ENCODE measurements at places on chromosomes 3 and 15. TPM values are rescaled to one million over a fixed set of nuclear protein-coding genes. Genes with fewer than 3 reads are reported as not detected.

Gene JAGN1
- 53.7 TPM for polyA plus RNA-seq

DNA sequence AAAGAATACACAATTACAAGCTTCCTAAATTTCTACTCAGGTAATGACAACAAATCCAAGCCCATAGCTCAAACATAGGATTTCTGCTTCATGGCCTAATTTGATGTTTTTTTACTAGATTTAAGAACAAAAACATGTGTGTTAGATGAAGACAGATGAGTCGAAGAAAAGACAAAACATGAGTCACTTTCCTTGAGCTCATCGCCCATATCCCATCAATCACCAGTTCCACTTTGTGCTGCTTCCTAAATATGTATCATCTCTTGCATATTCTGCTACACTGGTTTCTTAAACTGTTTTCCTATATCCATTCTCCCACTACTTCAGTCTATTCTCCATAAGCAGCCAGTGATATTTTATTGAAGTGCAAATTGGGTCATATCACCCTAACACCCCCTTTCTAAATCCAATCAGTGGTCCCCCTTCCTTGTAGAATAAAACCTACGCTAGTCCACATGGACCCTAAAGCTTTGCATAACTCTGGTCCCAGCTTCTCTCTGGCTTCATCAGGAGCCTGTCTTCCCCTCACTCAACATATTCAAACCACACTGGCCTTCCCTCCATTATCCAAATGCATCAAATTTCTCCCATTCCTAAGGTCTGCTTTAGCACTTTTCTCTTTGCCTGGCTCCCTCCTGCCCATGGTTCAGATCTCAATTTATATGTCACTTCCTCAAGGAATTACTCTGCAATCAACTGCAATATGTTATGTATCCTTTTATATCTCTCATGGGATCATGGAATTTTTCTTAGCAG, 1033.9 kb downstream of the FHIT start:
- no peak for DNase-seq

DNA sequence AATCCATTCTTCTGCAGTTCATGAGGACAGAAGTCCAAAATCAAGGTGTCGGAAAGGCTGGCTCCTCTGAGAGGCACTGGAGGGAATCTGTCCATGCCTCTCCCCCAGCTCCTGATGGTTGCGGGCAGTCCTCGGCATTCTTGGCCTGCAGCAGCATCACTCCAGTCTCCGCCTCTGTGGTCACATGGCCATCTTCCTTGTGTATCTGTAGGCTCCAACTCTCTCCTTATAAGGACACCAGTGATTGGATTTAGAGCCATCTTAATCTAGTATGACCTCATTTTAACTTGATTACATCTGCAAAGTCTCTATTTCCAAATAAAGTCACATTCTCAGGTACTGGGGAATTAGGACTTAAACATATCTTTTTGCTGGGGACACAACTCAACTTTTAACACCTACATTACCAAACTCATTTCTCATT, 56.0 kb upstream of the FLNB start:
- DNase-seq: peak; percentile 87

- DNase-seq: no peak
These were observed 126.3 kb upstream of the PLAAT1 start for GRCh38 chr3:193114431-193115340.

- no peak for DNase-seq
These were observed 86.1 kb downstream of the CCNL1 start for GRCh38 chr3:157073810-157074209.

Gene TPRG1
- polyA plus RNA-seq: 0.55 TPM

Gene ITPR1
- polyA plus RNA-seq: 3.8 TPM

Gene OSTN
- not detected for polyA plus RNA-seq

DNA sequence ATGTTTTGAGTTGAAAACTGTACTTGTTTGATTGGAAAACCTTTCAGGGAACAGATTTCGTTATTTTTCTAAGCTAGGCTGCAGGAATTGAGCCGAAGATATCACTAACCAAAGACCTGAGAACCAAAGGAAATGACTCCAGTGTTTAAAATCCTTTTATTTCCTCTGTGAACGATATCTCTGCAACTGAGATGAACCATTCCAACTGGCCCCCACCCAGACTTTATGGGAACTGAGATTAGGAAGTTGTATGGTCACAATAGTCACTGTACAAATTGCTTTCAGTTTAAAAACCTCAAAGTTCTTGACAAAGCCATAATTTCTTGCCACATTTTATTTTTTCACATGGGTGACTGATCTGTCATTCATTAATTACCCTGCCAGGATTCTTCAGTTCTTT, 232.4 kb downstream of the RBMS3 start:
- DNase-seq: no peak

DNA sequence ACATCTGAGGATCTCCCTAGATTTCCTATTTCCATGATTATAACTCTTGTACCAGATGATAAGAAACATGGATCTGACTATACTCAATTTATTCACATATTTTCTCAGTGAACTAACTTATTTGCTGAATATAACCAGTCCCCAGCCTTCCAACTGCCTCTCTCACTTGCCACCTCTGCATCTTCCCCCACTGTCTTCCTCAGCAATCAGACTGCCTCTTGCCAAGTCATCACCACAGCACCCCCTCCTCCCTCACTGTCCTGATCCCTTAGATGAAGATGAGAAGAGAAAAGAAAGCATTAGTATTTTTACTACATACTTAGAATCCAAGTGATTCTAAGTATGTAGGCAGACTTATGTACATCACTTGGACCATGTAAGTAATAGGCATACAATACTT, 71.9 kb downstream of the GTPBP8 start:
- DNase-seq: no peak

GRCh38 chr3:181956122-181956521, 244.4 kb downstream of the SOX2 start:
- no peak for DNase-seq

DNA sequence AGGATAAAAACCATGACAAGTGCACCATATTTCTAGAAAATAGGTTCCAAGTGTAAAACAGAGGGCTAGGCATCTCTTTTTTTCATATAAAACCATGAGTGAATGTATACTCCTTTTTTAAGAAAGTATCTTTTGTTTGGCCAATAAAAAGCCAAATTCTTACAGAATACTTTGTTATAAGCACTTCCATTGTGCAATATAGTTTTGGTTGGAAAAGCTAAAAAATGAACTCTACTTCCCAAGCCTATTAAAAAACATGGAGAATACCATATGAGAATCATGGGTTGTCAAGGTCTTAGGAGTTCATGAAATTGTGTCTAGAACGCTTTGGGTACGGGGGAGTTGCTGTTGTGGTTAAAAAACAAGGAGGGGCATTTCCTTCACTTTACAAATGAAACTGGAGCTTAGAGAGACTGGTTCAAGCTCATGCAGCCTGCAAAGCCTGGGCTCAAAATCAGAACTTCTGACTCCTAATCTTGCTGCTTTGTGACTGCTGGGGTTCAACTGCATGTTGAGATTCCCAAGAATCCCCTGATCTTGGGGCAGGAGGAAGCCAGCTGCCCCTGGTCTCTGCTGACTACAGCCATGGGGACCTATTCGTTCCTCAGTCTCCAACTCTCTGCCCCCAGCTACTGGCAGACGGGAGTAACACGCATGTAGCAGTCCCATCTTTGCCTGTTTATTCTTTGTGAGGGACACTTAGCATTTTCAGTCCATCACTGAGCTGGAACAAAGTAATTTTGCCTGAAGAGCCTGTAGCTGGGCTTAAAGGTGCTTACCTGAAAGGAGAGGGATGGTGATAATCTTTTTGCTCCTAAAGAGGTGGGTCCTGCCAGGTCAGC, 229.1 kb downstream of the CHST2 start:
- no peak for DNase-seq
